ENCODE measurements at places on chromosomes 1 and 21.

- no peak for DNase-seq
Observed at GRCh38 chr1:33610391-33610790, 137.9 kb downstream of the ZSCAN20 start.

DNA sequence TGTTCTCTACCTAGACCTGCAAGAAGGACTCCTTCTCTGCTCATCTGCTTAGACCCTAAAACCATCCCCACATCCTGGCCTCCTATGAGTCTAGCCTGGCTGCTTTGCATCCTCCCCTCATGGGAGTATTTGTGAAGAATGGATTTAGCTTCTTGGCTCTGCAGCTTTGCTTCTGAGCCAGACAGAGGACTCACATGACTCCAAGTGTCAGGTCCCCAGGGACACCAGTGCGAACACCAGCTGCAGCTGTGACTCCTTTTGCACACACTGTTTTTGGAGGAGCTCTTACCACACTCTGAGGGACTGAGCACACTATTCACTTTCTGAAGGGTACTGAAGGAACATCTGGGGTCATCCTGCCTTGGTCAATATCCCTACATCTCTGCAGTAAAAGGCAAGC, 131.8 kb upstream of the SGIP1 start:
- DNase-seq = peak; percentile 62

DNA sequence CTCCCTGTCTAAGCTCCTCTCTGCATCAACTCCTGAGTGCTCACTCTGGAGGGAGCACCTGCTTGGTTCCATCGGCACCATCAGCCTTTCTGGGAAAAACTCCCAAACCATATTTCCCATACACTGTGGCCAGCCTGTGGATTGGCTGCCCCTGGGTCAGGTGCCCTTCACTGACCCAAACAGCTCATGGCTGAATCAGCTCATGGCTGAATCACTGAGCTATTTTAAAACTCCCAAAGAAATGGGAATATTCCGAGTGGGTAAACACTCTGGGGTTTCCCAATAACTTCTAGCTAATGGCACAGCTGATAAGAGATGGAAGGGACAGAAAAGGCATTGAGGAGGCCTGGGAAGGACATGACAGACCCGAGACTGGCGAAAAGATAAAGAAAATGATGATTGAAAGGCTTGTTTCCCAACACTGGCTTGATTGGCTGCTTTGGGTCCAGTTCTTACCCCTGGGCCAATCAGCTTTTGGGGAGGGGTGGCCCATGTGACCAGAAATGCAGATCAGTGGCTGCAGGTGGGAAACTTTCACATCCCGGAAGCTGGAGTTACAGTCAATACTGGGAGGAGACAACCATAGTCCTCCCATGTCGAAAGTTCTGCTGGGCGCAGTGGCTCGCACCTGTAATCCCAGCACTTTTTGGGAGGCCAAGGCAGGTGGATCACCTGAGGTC, 37.3 kb upstream of the KAZN start:
- no peak for DNase-seq

DNA sequence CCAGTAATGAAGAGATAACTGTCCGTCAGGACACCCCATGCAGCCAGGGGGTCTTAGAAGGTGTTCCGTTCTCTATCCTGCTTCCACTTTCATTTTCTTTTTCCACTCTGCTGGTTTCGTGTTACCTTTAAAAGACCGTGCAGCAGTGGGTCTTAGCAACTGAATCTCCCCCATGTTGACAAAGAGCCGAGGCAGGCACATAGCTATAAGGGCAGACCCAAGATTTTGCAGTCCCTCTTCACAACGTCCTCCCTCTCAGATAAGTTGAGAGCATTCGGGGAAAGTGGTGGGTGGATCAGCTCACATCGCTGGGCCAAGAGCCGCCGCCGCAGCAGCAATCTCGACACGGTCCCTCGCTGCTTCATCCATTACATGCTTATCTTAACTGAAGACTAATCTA, 355.5 kb downstream of the LMO4 start:
- DNase-seq = peak; percentile 57

DNA sequence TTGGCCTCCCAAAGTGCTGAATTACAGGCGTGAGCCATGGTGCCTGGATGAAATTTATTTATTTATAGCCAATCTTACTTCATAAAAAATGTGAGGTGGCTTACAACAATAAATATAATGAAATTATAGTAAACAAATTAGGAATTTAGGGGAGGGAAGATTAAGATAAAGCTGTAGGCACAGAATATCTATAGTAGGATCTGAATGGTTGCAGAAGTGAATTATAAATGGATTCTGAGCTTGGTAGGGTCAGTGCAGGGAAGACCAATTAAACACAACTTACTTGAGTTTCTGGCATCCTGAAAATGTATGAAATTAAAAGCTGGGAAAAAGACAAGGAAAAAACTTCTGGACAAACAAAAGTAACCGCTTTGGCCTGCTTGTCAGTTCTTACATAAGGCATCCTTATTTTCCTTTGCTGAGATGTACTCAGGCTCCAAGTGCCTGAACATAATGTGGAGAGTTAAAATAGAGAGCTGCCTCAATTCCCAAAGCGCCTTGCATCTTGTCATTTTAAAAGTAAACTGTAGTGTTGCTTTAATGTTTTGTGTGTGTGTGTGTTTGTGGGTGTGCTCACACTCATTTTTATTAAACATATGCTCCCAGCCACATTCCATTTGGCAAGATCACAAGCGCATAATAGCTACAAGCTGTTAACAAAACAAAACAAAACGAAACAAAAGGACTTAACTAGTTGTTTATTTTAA, 247.3 kb downstream of the S1PR1 start:
- DNase-seq = no peak

DNA sequence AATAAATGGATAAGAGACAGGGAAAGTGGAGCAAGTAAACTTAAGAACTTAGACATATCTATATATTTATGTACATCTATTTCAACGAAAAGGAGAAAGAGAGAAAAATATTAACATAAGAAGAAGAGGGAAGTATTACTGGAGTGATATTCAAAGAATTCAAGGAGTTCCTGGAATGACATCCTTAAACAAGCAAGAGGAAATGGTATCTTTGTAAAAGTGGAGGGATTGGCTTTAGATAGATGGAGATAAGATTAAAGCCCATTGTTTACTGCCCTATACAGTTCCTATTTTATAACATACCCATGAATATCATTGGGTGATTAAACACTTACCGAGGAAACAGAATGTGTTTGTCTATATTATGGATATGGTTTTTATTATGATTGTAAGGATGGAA, 1036.3 kb downstream of the TTLL7 start:
- DNase-seq = no peak

GRCh38 chr1:17874710-17875109, 119.6 kb downstream of the ACTL8 start:
- DNase-seq = peak; percentile 39

- DNase-seq = no peak
Observed at GRCh38 chr1:6965083-6965934, 180.1 kb downstream of the CAMTA1 start.

GRCh38 chr1:103111926-103112325, 3.6 kb upstream of the COL11A1 start:
- DNase-seq = no peak

GRCh38 chr21:38788275-38788905, 17.3 kb upstream of the ETS2 start:
- no peak for DNase-seq

DNA sequence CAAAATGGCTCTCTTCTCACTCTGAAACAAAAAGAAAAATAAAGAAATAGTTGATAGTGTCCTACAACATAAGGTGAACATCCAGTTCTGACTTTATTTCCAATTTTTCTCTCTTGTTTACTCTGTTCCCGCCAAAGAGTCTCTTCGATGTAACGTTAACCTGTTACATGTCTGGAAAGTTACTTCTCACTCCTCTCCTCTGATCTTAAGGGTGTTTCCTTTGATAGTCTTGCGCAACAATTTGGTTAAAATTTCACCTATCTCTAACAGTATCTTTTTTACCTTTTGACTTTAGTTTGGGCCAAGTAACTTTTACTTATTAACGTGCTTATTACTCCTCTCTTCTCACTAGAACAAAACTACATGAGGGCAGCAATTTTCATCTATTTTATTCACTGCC, 1450.2 kb downstream of the BRINP3 start:
- DNase-seq = no peak

DNA sequence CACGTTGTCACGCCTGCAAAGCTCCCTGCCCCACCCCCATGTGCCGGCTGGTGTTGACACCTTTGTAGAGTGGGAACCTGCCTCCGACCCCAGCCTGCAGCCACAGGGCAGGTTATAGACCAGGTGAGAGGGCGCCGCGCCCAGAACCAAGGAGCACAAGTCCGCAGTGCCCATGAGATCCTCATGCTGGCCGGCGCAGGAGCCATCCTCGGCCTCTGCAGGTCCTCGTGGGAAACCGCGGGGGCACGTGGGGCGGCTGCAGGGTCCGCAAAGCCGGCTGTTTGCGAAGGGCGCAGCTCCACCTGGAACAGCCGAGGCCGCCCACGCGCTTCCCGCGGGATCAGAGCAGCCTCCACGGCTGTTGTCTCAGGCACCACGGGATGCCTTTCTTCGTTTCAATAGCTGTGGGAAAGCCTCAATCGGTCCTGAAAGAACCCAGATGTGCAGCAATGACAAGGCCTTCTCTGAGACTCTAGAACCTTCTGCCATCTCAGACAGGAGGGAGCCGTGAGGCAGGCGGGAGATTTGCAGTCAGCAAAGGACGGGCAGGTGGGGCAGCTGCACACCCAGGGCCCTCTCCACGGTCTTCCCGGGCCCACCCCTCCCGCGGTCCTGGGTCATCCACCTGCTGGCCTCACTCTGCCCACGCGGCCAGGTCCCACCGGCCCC, 29.9 kb downstream of the POFUT2 start:
- DNase-seq = peak; percentile 14

- DNase-seq = peak; percentile 72
Observed at GRCh38 chr1:205229399-205229871, 1.7 kb downstream of the TMCC2 start.

- no peak for DNase-seq
Observed at GRCh38 chr1:116201911-116202310, 90.7 kb downstream of the MAB21L3 start.

DNA sequence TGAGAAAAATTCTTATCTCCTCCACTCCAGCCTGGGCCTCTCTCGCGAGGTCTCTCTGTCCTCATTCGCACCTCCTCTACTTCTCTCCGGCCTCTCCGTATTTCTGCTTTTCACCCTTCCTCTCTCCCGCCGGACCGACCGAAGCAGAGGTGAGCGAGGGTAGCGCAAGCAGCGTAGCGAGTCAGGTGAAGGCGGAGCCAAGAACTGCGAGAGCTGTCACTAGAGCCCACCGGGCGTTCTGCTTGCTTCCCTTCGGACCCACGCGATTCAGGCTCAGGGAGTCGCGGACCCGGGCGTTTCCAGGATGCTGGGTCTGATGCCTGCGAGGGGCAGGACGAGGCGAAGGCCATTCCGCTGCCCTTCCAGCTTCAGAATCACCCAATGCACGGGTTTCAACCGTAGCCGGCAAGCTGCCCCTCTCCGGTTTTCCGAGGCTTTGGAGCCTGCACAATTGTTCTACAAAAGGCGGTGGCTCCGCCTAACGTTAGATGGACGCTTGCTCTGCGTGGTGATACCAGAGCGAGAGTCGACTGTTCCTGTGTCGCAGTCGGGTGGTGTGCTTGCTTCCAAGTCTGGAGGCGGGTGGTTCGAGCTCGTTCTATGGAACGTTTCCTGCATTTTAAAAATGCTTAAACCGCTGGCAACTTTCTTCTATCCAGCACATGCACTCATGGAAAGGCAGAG, 310.2 kb downstream of the FAM72C start:
- peak; percentile 1 for DNase-seq

DNA sequence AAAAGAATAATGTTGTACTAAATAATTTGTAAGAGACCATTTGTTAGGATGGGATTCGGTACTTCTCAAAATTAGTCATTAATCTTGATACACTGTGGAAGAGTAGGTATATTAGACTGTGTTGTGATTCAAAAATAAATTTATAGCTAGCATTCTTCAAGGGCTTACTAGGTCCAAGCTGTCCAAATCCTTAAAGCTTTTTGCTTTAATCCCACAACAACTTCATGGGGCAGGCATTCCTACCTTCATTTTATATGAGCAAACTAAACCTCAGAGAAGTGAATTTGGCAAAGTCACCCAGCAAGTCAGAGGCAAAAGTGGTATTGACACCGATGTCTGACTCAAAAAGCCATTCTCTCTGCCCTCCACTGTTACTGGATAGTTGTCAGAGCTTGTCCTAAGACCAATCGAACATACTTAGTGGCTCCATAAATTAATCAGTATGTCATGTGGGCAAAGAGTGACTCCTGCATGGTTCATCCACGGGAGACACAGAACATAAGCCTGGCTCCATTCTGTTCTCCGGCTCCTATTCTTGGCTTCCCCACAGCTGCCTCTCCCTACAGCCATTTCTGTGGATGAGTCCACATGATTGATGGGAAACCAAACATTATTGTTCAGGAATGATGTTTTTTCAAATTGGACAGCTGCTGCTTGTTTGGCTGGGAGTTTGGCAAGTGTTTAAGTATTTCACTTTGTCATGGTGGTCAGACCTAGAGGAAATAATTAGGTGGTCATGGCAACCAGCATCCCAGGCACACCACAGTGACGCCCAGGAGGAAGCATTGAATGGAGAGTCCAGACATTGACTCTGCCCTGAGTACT, 133.4 kb upstream of the FGGY start:
- DNase-seq = no peak

DNA sequence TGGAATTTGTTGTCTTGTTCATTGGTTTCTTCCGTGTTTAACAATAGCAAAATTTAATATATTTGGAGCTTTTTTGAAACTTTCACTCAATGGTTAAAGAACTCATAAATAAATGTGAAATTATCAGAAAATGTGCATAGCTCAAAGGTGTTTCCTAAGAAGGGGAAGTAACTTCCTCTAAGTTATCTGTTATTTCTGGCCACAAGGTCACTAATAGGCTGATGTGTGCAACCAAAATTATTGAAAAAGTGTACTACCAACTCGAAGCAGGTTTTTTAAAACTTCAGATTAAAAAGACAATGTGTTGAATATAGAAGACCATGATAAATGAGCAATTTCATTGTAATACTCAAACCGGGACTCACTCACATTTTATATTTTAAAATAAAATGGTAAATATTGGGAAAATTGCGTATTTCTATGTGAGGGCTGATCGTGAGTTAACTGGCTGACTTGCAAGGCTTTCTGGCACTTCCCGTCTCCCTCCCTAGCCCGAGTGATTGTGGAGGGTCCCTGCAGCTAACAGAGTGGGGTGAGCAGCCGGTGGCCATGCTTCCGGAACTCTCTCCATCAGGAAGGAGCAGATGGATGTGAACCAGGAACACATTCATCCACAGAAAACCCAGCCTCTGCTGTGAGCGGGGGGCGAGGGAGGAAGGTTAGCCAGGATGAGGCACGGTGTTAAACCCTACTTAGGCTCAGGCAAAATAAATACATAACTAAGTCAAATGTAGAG, 96.9 kb downstream of the ERG start:
- DNase-seq = no peak

DNA sequence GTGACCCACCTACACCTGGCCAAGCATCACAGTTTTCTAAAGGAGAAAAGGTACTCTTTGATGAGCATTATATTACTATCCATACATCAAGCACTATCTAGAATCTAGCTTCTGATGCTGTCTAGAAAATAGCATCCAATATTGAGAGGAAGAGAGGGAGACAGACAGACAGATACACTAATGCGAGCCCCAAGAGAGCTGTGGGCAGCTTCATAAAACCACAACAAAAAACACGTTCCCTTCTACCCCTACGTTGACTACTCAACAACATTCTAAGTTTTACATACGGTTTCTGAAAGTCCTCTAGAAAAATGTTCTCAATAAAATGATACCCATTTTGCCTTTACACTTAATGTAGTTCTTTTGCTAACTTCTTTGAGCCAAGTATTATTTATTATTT, 221.8 kb downstream of the SLC45A1 start:
- no peak for DNase-seq

- DNase-seq = no peak
Observed at GRCh38 chr1:232982238-232982944, 32.0 kb downstream of the NTPCR start.

GRCh38 chr1:7050751-7051665, 265.8 kb downstream of the CAMTA1 start:
- DNase-seq = no peak
